ENCODE measurements at places on chromosomes 3 and 15.

- no peak for DNase-seq
Observed at GRCh38 chr3:54871867-54872266, 56.0 kb downstream of the LRTM1 start.

- DNase-seq, result no peak
Observed at GRCh38 chr3:38124324-38125122, 12.4 kb downstream of the ACAA1 start.

DNA sequence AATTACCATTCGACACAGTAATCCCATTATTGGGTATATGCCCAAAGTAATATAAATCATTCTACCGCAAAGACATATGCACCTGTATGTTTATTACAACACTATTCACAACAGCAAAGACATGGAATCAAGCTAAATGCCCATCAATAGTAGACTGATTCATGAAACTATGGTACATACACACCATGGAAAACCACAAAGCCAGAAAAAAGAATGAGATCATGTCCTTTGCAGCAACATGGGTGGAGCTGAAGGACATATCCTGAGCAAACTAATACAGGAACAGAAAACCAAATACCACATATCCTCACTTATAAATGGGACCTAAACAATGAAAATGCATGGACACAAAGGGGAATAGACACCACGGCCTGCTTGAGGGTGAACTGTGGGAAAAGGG, 11.1 kb upstream of the MCF2L2 start:
- peak; percentile 33 for DNase-seq

- DNase-seq, result no peak
Observed at GRCh38 chr3:125042725-125043406, 12.9 kb downstream of the HEG1 start.

- peak; percentile 54 for DNase-seq
Observed at GRCh38 chr15:50256188-50257041, 9.1 kb downstream of the HDC start.

DNA sequence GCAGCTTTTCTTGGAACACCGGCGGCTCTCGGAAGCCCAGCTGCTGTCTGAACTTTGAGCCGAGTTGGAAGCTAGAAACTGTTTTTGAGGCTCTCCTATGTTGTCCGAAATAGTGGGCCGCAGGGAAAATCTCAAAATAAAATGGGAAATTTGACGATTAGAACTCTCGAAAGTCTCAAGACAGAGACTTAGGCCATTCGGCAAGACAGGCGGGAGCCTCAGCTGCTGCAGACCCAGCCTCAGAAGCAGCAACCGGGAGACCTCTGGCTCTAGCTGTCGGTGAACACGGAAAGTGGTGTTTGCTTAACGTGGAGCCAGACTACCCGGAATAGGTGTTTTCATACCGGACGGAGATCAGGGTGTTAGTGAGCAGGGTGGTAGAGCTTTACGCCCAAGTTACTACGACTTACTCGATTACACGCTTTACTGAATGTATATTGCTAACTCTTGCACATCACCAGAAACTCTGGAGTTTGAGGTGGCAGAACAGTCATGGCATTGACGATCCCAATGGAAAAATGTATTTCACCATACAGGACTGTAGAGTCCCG, 357 bp upstream of the MAN2C1 start:
- DNase-seq, result peak; percentile 34

GRCh38 chr3:64748244-64748904, 60.6 kb upstream of the ADAMTS9 start:
- DNase-seq, result no peak

Measured in ELR (cell line).